Immature natural killer cell (primary cell): ENCODE measurements at places on chromosomes 3 and 15.

DNA sequence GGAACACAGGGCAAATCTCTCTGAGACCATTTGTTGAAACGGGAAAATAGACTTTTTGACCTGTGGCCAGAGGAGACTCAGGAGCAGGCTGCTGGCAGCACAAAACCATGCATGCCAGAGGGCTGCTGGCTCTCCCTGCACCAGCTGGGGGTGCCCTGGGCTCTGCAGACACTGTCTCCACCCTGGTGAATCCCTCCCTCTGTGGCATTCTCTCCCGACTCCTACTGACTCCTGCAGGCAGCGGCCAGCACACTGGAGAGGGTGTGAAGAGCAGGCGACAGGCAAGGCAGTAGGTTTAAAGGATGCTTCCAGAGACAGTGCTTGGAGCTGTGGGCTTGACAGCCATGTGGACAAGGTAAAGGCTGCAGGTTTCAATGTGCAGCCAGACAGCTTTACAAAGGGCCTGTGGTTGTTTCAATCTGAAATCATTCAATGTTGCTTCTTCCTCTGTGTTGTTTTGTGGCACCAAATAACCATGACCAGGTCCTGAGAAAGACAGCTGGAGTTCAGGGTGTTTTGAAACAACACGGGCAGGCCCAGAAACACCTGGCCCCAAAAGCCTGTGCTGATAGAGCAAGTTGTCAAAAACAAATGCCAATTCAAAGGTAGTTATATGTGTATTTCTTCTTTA, 431.0 kb upstream of the ATP10A start:
- no peak for DNase-seq

DNA sequence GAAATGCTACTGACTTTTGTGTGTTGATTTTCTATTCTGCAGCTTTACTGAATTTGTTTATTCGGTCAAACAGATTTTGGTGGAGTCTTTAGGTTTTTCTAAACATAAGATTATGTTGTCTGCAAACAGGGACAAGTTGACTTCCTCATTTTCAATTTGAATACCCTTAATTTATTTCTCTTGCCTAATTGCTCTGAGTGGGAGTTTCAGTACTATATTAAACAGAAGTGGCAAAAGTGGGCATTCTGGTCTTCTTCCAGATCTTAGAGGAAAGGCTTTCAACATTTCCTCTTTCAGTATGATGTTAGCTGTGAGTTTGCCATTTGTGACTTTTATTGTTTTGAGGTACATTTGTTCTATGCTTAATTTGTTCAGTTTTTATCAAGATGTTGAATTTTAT, 268.5 kb downstream of the WNT5A start:
- DNase-seq, result no peak

DNA sequence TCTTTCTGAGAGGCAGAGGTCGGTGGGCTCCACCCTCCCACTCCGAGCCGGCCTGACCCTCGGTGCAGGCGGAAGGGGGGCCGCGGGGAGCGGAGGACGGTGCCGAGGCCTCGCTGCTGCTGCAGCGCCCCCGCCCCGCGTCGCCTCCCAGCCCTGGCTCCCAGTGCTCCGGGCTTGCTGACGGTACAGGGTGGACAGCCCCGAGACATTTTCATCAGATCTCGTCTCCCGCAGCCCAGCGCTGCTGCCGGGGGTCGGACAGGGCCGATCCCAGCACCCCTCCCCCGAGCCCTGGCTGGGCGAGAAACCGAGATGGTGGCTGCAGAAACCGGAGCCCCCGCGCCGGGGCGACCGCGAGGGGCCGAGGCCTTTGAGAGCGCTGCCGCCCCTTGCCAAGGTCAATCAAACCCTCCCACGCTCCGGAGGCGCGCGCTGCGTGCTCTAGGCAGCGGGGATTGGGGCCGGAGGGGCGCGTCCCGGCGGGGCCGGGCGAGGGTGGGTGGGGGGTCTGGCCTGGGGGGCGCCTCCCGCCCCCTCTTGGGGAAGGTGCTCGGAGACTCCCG, 42.5 kb downstream of the EPHB3 start:
- DNase-seq, result no peak

GRCh38 chr15:59168536-59168935, 38.1 kb upstream of the LDHAL6B start:
- DNase-seq, result no peak

GRCh38 chr3:186442162-186442561, 80.1 kb upstream of the DGKG start:
- DNase-seq, result no peak

DNA sequence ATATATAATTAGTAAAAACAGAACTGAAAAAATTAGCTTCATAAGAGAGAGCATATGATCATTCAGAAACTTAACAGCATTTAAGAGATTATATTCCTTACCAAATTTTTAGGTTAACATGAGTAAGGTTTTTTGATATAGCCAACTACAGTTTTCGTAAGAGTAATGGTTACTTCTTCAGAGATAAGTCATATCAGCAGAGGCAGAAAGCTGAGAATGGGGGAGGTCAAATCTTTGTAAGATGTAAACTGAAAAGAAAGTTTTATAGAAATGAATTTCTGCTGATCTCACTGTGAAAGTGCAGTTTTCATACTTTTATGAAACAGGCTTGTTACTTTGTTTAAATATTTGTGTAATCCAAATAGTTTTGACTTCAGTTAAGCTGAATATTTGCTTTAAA, 193.3 kb downstream of the ZBTB20 start:
- DNase-seq, result no peak

- no peak for DNase-seq
Observed at GRCh38 chr3:149564079-149564478, 89.6 kb downstream of the TM4SF4 start.

- no peak for DNase-seq
Observed at GRCh38 chr3:53633197-53633787, 138.9 kb downstream of the CACNA1D start.

DNA sequence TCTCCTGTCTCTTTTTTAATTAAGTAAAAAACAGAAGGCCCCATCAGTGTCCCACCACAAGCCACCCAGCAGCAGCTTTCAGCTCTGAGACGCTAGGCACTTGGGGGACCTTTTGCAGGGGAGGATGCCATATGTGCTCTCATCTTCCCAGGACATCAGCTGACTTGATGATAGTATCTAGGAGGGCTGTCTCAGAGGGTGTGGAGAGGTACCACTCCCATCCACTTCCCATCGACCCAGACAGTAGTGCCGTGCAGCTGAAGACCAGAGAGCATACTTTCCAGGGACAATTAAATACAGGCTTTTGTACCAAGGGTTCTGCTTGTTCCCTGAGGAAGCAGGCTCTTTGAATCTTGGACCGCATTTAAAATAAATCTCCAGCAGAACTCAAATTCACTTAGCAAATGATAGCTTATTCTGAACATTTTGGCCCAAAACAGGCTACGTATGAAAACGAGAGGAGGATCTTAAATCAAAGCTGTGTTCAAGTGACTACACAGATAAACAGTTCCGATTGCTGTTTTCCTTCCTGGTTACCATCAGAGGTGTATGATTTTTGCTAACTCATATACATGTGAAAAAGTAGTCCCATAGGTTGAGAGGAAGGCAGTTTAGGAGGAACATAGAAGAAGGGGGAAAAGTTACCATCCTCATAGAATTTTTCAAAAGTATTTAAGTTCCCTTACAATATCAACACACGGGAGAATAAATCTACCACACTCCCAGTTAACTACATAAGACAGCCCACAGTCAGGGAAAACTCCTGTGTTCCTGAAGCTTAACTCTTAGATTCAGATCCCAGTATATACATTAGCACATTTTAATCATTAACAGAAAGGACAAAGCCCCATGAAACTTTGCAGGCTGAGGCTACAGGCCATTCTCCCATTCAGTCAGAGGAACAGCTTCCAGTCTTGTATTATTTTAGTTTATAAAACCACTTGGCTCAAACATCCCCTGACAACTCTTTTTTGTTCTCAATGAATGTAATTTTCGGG, 9.5 kb downstream of the WNT5A start:
- no peak for DNase-seq

DNA sequence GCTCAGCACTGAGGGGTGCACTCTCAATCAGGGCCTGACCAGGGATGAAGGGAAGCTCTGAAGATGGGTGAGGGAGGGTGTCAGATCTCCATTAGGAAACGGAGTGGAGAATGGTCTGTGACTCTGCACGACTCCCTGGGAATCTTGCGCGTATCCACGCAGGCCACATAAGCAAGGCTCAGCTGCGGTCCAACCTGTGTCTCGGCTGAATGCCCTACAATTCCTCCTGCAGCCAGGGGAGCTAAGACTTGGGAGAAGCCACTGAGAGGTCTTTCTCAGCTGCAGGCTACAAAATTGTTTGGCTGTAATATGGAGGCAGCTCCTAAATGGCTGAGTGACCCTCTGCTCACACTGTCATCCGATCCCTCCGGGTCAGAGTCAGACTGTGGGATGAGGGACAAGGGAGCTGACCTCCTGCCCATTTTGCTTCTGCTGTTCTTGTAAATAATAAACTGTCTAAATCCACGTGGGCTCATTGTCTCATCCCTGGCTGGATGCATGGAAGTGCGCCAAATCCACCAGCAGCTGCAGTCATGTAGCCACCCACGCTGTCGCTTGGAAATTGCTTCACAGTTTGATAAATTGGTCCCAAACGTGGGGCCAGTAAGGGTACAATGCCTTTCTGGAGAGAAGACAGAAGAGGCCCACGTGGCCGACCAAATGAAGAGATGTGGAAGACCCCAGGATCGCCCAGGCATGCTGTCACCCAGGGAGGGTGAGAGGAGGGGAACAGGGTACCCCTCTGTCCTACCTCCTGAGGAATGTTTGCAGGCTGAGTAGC, 30.5 kb downstream of the ALS2CL start:
- no peak for DNase-seq

DNA sequence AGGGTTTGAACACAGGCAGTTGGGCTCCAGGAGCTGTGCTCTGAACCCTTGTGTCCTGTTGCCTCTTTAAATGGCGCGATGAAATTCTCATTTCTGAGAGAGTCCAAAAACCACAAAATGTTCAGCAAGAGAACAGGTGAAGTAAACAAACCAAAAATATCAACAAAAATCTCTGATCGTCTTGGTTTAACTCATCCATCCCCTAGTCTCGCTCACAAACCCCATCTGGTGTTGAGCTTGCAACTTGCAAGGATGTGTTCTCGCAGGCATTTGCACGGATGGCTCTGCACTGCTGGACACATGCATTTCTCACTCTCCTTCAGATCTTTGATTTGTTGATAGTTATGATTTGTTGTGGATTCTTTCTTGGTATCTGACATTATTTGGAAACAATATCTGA, 31.1 kb downstream of the FAH start:
- DNase-seq, result no peak

DNA sequence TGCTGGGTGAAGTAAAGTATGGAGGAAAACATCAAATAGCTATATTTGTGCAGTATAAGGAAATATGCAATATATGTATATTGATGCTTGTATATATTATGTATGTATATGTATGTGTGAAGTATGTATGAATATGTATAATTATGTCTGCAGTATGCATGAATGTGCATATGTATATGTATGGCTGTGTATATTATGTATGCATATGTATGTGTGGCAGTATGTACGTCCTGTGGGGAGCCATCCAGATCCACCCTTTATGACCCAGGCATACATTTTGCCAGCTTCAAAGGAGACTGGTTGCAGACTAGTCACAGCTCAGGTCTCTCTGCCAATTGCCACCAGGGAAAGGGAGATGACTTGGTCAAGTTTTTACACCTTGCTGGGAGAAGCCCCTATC, 24.1 kb downstream of the CCDC54 start:
- no peak for DNase-seq

- no peak for DNase-seq
Observed at GRCh38 chr3:66442254-66443117, 58.3 kb downstream of the LRIG1 start.

DNA sequence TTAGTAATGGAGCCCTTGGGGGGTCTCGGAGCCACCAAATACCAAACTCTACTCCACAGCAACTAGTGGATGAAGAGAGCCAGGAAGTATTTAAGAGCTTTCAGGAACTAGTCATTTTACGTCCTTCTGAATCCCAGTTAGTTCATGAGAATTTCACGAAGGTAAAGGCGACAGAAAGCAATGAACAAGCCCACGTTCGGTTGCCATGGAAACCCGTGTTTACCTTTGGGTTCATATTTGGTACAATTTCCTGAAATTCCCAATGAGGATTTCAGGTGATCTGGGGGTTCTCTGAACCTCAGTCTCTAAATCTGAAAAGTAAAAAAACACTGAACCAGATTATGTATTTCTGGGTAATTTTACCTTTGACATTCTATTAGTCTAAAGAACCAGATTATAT, 93.0 kb downstream of the BDH1 start:
- no peak for DNase-seq

DNA sequence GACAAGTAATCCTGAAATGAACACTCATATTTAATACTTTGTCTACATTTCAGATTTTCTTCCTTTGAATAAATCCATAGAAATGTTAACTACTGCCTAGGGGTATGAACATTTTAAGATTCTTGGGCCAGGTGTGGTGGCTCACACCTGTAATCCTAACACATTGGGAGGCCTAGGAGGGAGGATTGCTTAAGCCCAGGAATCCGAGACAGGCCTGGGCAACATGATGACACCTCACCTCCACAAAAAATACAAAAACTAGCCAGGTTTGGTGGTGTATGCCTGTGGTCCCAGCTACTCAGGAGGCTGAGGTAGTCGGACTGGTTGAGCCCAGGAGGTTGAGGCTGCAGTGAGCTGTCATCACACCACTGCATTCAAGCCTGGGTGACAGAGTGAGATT, 73.9 kb upstream of the PIAS1 start:
- DNase-seq, result no peak
